Natural killer cell treated with Interleukin-12 subunit alpha and Interleukin-12 subunit beta and Interleukin-15 and Interleukin-18, amount 100 ng/mL, for 72 hours (primary cell): ENCODE measurements at places on chromosomes 2 and 18. TPM values are rescaled to one million over a fixed set of nuclear protein-coding genes. Genes with fewer than 3 reads are reported as not detected.

Gene LIMS4
- 0.89 TPM for total RNA-seq

Gene DSEL
- total RNA-seq = not detected

Gene CASP10
- 17.5 TPM for total RNA-seq

Gene POTEE
- total RNA-seq = 0.31 TPM

Gene PAIP2B
- total RNA-seq = 1.2 TPM

Gene AUP1
- 190 TPM for total RNA-seq

Gene SNX17
- total RNA-seq = 113 TPM

Gene RNF138
- 62.5 TPM for total RNA-seq

Gene NEMP2
- 9.4 TPM for total RNA-seq

Gene ACTR1B
- 74.9 TPM for total RNA-seq

Gene RBM44
- 3.2 TPM for total RNA-seq

Gene TRAK2
- 27.6 TPM for total RNA-seq

Gene RMC1
- total RNA-seq = 58.8 TPM

Gene SLC8A1
- total RNA-seq = not detected

Gene EHD3
- 2.9 TPM for total RNA-seq

Gene MC4R
- total RNA-seq = not detected

Gene COBLL1
- total RNA-seq = 3.1 TPM

Gene ZNF512
- total RNA-seq = 10.1 TPM

Gene SERPINB2
- total RNA-seq = not detected

Gene DNAH6
- 0.48 TPM for total RNA-seq

Gene AQP12B
- total RNA-seq = not detected

Gene UGT1A6
- not detected for total RNA-seq

Gene HRH4
- 0.53 TPM for total RNA-seq

Gene ASB18
- not detected for total RNA-seq

Gene TMEM17
- 0.28 TPM for total RNA-seq

Gene LONRF2
- not detected for total RNA-seq

Gene CFC1
- not detected for total RNA-seq

Gene KIF5C
- 2.6 TPM for total RNA-seq

Gene IL1RL1
- 57.7 TPM for total RNA-seq

Gene LCT
- 0.33 TPM for total RNA-seq

Gene PID1
- not detected for total RNA-seq

Gene SERPINB12
- not detected for total RNA-seq

Gene TLX2
- total RNA-seq = 0.95 TPM

Gene ARHGAP28
- total RNA-seq = not detected

Gene UGT1A9
- not detected for total RNA-seq

Gene CCDC142
- total RNA-seq = 31.8 TPM

Gene PDE1A
- not detected for total RNA-seq

Gene CRYBA2
- total RNA-seq = not detected

Gene COL6A3
- total RNA-seq = 0.11 TPM

Gene SERTAD2
- total RNA-seq = 23.9 TPM
